ENCODE measurements at places on chromosomes 11 and 22.

GRCh38 chr11:102767800-102768199 is 12.6 kb downstream of the MMP10 start:
- no peak for DNase-seq

DNA sequence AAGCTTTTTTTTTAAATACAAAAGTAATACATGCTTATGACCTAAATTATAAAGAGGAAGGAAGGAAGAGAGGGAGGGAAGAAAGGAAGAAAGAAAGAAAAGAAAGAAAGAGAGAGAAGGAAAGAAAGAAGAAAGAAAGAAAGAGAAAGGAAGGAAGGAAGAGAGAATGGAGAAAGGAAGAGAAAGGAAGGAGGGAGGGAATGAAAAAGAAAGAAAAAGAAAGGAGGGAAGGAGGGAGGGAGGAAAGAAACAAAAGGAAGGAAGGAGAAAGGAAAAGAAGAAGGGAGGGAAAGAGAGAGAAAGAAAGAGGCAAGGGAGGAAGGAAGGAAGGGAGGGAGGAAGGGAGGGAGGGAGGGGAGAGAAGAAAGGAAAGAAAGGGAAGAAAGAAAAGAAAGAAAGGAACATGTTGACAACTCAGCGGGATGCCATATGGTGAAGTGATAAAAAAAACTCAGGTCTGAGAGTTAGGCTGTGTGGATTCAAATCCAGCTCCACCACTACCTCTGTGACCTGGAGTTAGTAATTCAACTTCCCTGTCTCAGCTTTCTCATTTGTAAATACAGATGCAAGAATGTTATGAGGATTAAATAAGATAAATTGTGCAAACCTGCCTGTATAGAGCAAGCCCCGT is 9.6 kb upstream of the EED start:
- no peak for DNase-seq

DNA sequence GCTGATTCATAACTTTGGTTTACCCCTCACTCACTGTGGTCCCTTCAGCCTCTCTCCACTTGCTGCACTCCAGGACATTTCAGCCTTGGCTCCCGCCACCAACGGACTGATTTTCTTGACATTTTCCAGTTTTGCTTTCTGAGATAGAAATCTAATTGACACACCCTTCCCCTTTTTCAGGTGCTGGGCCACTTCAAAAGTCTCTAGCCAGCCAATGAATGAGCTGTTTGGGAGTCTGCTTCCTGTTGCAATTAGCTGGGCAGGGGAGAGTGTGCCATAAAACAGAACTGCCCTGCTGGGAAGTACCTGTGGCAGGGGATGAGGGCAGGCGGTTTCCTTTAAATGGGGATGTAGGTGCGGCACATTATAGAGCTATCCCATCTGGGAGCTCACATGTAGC is 21.1 kb upstream of the PLET1 start:
- DNase-seq: no peak

DNA sequence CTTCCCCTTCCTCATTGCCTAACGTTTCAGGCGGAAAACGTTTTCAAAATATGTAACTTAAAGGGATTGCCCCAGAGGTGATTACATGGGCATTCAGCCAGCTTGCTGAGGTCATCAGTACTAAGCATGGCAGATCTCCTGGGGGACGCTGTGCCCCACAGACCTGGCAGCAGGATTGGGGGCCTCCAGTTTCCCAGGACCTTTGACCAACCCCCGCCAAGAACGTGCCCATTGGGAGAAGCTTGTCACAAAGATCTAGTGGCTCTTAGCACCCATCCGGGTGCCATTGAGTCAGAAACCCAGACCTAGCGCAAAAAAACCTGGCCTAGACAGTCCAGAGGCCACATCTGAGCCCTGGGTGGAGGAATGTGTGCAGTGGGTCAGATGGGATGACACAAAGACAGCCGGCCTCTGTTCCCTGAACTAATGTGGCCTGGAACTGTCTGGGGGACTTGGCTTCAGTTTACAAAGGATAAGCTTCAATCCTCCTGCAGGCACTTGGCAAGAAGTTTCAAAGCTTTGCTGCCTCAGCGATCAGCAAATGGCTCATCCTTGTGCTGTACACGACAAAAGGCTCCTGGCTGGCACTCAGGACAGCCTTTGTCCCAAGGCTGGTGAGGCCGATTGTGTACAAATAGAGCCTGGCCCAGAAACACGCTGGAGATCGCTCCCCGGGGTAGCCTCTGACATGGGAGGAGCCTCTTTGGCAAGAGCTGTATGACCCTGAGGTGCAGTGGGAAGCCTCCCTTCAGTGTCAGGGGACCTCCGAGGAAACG is 9.5 kb downstream of the C1QTNF6 start:
- no peak for DNase-seq

- DNase-seq: peak; percentile 47
Measured at GRCh38 chr11:103673773-103674172, 362.7 kb upstream of the DDI1 start.

DNA sequence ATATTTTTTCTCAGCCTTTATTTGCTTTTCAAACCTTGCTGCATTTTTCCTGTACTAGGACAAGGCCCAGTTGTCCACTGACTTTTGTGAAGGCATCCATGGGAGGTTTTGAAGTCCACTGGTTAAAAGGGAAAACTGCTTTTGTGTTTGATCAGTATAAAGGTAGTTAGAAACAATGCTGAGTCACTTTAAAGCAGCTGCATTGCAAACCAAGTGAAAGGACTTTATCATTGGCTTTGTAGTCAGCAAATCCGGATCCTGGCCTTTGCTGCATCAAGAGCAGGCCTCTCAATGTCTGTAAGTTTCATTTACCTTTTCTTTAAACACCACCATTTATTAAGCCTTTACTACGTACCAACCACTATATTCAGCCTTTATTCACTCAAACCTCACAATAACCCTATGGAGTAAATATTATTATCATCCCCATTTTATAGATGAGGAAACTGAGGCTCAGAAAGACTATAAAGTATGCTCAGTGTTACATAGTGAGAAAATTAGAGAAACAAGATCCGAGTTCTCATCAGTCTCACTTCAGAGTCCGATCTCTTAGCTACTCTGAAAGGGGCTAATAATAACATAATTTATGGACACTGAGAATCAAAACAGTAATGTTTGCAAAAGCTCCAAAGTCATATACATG is 60.6 kb upstream of the HSD17B12 start:
- DNase-seq: no peak

DNA sequence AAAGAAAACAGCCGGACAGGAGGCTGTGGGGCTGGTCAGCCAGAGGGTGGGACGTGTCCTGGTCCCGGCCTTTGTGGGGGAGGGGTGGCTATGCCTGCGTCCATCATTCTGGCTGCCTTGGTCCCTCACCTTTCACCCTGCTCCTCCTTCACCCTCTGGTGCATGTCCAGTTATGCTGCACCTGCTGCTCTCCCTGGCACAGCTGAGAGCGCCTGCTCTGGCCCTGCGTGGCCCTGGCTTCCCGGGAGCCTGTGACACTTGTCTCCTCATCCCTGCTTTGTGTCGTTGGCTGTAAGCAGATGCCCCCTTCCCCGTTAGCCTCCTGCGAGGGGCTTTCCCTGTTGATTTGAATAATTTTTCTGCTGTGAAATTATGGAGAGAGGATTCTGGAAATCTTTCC is 16.6 kb downstream of the PHRF1 start:
- no peak for DNase-seq

- DNase-seq: no peak
Measured at GRCh38 chr11:77990981-77991380, 3.5 kb downstream of the INTS4 start.

- DNase-seq: no peak
Measured at GRCh38 chr11:118219732-118220131, 5.1 kb downstream of the JAML start.

DNA sequence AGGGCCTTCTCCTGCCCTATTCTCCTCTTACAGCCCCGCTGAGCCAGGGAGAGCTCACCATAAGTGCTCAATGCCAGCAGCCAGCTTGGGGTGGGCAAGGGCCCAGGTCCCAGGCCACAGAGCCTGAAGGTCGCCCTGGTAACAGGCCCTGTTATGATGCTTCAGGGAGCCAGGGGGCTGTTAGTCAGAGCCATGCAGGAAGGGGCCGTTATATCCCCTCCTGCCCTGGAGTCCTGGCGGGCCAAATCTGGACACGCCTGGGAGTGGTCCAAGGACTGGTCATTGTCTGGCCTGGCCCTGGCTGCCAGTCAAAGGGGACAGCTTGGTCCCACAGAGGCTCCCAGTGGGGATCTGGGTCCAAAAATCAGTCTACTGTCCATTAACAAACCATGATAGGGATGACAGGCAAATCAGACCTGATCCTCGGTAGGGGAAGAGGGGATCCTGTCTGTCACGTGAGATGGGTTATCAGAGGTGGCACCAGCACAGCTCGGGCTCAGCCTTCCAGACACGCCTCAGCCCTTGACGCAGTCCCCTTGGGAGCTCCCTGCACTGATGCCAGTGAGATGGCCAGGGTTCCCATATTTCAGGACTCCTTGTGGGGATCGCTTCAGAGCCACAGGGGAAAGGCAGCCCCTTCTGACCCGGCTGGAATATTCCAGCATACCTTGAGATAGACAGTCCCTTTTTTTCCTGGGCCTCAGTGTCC is 55.9 kb downstream of the LRRC32 start:
- DNase-seq: no peak

DNA sequence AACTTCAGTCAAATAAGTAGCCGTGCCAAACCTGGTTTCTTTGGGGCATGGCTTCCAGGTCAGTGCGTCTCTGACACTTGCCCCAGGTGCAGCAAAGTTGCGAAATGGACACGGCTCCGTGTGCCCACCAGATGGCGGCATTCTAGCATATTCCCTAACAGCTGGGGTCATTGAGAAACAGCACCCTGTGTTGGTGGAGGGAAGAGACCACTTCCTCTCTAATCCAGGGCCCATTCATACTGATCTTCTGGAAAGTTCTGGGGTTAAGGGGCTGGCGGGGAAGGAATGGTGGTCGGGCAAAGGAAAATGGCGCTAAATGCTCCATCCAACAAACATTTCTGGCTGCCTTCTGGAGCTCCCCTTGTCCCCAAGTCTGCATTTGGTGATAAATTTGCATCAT is 141.2 kb upstream of the TIMP3 start:
- DNase-seq: no peak

- DNase-seq: no peak
Measured at GRCh38 chr22:27930331-27931060, 11.4 kb upstream of the PITPNB start.

DNA sequence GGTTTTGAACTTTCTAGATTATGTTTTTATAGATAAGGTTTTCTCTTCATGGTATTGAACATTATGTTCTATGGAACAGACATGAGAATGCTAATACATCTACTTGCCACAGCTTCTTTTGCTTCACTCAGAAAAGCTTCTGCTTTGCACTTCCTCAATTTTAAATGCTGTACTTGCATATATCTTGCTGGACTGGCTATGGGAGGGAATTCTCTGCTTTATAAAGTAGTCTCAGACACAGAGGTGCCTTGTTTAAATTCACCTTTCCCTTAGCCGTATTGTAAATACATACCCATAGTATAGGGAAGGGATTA is 173.9 kb downstream of the DDX10 start:
- no peak for DNase-seq

DNA sequence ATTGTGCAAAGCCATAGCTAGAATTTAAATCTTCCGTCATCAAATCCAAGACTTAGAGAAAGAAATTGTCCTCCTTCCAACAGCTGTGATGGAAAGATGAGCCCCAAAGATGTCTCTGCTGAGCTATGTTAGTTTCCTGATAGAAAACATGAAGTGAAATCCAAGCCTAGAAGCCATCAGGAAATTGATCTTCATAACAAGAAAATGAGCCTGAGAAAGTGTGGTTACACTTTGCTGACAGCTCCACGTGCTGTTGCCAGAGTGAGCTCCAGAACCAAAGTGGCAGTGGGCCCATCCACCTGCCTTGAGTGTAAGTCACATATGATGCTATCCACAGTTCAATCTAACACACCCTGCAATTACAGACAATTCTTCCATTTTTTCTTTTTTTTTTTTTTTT is 58.0 kb upstream of the UBASH3B start:
- no peak for DNase-seq

DNA sequence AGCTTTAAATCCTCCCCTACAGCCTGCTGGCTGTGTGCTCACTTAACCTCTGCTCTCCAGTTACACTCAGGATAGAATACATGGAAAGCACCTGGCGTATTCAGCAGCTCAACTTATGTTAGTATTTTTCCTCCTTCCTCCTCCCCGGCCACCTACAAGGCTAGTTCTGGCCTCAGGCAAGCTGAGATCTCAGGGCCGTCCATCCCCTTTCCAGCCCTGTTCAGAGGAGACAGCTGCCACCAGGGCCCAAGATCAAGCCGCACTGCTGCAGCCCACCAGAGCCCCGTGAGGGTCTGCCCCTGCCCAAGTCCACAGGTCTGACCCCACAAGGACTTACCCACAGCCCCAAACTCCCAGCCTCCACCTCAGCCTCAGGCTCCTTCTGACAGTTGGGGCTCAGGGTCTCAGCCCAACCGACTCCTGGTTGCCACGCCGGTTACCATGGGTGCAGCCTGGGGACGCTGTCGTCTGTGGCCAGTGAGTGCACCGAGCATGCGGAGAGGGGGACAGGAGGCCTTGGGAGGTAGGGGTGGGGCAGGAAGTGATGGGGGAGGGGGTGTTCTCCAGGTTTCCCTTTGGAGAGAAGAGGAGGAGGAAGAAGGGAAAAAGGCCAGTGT is at the start of gene C11orf16:
Gene C11orf16 (minus strand): TSS at position 384 of the 617 bp plus-strand sequence. CDS start 639 bp downstream, outside the sequence.
- no peak for DNase-seq

DNA sequence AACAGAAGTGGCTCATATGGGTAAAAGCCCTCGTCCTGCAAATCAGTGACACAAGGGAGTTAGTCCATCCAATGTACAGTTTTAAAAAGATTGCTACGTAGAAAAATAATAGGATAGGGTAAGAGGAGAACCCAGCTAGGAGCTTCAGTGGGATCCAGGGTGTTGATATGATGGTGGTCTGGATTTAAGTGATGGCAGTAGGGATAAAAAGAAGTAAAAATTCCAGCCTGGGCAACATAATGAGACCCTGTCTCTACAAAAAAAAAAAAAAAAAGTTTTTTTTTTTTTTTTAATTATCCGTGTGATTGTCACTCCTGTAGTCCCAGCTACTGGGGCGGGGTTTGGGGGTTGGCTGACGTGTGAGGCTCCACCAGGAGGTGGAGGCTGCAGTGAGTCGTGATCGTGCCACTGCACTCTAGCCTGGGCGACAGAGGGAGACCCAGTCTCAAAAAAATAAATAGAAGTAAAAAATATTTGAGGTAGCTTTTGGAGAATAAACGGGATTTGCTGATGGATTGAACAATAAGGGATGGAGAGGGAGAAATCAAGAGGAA is 7.0 kb upstream of the L3MBTL2 start:
- no peak for DNase-seq

GRCh38 chr22:27918341-27919221 is 475 bp downstream of the PITPNB start:
- no peak for DNase-seq

GRCh38 chr11:27254744-27255446 is 108.1 kb downstream of the CCDC34 start:
- peak; percentile 89 for DNase-seq

GRCh38 chr22:43881091-43882061 is 10.4 kb downstream of the PNPLA5 start:
- DNase-seq: no peak

Data from GM04503 (cell line).